ENCODE measurements at places on chromosomes 2 and 18. TPM values are rescaled to one million over a fixed set of nuclear protein-coding genes. Genes with fewer than 3 reads are reported as not detected.

The TMEM163 gene
- 150 TPM for total RNA-seq

The HOXD1 gene
- 3.8 TPM for total RNA-seq

The ABCB11 gene
- 1.9 TPM for total RNA-seq

The COL5A2 gene
- 243 TPM for total RNA-seq

The PROKR1 gene
- total RNA-seq, result 0.38 TPM

The CHRND gene
- total RNA-seq, result not detected

The BMP10 gene
- not detected for total RNA-seq
